ENCODE measurements at places on chromosomes 2 and 18.

- DNase-seq = no peak
Measured at GRCh38 chr2:165113414-165113813, 90.4 kb downstream of the SCN3A start.

DNA sequence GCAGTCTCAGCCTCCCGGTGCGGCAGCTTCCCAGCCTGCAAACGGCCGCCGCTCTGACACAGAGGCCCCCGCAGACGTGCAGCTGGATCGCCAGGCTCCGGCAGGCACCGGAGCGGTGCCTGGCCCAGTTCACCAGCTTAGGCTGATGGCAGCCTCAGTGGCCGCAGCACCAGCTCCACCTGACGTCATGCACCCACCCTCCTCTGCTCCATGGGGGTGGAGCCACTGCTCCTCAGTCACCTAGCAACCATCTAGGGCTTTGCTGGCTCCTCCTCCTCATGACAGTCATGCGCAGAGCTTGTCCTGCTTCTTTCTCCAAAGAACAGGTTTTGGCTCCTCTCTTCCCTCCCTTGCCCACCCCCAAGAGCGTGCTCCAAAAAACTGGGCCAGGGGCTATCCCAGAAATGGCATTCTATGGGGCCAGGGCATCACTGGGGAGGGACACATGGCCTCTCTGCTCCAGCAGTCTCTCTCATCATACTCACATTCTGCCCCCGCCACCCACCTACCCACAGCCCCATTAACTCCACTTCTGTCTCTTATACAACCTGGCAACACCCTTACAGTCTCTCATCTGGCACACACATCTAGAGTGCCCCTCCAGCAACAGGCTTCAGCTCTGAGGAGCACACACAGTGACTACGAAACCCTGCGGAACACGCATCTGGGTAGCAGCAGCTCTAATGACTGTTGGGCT is 5.5 kb downstream of the DCTN1 start:
- DNase-seq = no peak

- DNase-seq = no peak
Measured at GRCh38 chr2:32611366-32611765, 16.5 kb upstream of the TTC27 start.

GRCh38 chr2:189836644-189837043 is 52.4 kb downstream of the PMS1 start:
- no peak for DNase-seq

DNA sequence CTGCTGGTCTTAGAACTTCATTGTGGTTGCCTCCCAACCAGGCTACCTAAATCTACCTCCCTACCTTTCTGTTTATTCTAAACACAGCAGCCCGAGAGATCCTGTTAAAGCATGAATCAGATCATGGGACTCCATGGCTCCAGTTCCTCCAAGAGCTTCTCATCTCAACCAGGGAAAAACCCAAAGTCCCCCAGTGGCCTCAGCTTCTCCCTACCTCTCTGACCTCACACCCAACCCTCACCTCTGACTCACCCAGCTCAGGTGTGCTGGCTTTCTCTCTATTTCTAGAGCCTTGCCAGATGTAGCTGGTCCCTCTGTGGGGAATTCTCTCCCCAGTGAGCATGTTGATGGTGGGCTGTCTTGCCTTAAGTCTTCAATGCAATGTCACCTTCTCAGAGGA is 93.8 kb upstream of the COPS8 start:
- no peak for DNase-seq

DNA sequence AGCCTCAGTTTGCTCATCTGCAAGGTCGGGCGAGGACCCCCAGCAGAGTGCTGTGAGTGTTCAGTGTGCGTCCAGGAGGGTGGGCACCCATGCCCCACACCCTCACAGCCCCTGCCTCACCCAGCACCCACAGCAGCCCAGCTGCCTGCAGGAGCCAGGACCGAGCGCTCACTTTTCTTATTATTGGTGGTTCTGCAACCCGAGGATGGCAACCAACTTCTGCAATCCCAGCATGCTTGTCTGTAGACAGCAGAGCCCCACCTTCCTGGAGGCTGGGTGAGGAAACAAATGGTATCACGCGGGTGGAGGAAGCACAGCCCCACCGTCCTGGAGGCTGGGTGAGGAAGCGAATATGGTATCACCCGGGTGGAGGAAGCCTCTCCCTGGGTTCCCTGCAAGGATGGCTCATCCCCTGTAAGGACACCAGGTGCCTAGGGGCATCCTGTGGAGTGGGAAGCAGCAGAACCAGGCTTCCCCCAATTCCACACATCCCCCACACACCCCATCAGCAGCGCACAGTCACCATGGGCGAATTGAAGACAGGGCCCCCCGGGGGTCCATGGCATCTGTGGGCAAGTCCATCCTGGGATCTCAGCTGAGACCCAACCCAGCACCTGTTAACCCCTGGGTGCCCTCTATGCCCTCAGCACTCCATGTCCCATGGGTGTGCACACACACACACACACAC is 220.5 kb upstream of the RAB6C start:
- DNase-seq = peak; percentile 87

GRCh38 chr2:185608799-185609198 is 129.8 kb upstream of the FSIP2 start:
- no peak for DNase-seq

GRCh38 chr2:190315273-190315672 is 4.4 kb downstream of the HIBCH start:
- DNase-seq = no peak

DNA sequence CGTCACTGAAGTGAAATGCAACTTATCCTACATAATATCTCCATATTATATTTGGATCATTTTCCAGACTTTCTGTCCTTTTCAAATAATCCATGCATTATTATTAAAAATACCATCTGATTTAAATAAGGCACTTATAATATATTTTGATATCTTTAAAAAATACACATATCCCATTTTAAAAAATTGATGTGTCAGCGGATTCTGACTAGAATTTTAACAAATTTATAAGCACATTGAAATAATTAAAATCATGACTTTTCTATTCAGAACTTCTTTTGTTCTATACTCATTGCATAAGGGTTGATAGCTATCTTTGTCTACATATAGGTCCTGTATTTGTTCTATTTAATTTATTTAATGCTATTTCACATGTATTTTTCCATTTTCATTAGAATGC is 199.0 kb upstream of the DSEL start:
- DNase-seq = no peak

DNA sequence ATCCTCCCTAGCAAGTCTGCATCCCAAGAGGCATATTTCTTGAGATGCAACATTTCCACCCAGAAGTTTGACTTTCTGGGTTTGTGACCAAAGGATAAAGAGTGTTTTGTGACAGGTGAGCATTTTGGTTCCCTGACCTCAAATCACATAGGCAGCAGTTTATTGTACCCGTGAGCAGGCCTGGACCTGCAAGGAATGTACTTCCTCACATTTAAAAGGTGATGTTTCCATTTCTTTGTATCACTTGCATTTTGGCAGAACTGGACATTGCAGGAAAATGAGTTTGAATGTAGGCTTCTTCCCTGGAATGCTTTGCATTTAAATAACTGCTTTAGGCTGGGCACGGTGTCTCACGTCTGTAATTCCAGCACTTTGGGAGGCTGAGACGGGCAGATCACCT is 160.7 kb downstream of the ALPK2 start:
- DNase-seq = no peak

DNA sequence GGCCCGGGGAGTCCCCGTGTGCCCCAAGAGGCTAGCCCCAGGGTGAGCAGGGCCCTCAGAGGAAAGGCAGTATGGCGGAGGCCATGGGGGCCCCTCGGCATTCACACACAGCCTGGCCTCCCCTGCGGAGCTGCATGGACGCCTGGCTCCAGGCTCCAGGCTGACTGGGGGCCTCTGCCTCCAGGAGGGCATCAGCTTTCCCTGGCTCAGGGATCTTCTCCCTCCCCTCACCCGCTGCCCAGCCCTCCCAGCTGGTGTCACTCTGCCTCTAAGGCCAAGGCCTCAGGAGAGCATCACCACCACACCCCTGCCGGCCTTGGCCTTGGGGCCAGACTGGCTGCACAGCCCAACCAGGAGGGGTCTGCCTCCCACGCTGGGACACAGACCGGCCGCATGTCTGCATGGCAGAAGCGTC is 16.9 kb upstream of the FAHD2A start:
- no peak for DNase-seq

- no peak for DNase-seq
Measured at GRCh38 chr2:118667348-118667747, 180.1 kb downstream of the EN1 start.

DNA sequence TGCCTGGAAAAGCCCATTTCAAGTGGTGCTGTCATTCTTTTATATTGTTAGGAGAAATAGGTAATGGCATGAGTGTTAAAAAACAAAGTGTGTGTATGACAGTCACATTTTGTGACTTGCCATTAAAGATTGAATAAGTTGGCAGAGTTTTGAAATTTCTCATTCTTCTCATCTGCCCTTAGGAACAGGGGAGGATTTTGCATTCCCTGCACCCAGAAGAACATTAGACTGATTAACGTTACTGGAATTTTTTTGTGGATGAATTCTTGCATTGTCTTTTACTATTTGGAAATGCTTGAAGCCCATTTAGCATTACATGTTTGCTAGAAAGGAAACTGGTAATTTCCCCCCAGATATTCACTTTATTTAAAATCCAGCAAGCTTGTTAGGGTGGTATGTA is 162.2 kb downstream of the BABAM2 start:
- DNase-seq = no peak

- no peak for DNase-seq
Measured at GRCh38 chr2:38265461-38265860, 111.6 kb downstream of the ATL2 start.

DNA sequence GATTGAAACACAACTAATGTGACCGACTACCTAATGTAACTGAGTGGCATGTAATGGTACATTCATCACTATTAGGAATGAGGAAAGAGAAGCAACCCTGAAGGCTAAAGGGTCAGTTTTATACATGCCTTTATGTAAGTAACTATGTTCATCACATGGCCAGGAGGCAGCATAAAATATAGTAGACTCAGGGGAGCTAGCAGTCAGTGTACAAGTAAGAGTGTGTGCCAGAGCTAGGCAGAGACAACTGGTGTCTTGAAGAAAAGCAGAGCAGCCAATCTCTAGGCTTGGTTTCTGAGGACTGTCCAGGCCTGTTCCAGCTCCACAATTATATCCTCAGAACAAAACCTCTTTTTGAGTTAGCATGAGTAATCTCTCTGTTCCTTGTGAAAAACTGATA is 18.1 kb downstream of the SMAD2 start:
- no peak for DNase-seq

GRCh38 chr18:78268226-78268988 is 711.2 kb upstream of the SALL3 start:
- no peak for DNase-seq

DNA sequence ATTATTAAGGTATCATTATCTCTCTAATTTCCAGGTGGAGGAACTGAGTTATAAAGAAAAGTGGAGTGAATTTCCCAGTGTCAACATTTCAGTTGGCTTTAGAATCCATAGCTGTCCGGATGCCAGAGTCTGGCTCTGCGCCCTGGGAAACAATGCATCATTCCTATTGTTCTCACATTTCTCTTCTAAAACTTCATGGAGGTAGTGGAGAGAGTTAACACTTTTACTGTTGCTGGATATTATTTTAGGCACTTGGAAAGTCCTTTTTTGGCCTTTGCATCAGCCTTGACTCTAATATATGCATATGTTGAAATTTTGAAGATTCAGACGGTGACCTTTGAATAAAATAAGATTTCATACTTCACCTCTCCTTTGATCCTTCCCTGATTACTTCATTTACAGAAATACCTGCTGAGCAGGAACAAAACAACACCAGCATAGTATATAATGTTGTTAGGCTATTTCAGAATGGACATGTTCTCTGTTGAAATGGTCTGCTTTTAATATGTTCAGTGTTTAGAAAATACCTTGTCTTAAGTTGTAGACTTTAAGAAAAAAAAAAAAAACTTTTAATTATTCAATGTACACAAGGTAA is 148.8 kb downstream of the EPHA4 start:
- no peak for DNase-seq

GRCh38 chr18:67504739-67505138 is 11.8 kb downstream of the DSEL start:
- DNase-seq = no peak

GRCh38 chr2:209236377-209236776 is 187.5 kb upstream of the MAP2 start:
- no peak for DNase-seq

DNA sequence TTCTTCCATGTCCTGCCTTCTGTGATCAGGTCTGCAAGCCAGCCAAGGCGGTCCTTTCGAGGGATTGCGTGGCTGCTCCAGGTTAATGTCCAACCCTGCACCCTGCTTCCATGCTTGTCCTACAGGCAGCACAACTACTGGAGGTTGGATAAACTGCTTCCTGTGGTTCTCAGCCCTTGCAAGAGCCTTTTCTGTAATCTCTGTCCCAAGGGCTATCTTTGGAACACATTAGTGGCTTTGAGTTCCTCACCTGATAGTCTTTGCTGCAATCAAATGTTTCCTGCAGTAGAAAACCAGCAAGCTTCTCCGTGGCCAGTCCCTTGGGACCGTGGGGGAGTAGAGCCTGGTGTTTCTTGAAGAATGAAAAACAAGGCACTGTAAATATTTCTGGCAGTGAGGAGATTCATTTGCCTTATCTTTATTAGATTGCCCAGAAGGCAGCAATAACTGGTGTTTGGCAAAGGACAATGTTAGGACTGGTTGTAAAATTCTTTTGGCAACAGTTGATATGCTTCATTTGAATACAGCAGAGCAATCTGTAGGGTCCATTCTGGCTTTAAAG is 214.4 kb downstream of the FHOD3 start:
- DNase-seq = no peak

DNA sequence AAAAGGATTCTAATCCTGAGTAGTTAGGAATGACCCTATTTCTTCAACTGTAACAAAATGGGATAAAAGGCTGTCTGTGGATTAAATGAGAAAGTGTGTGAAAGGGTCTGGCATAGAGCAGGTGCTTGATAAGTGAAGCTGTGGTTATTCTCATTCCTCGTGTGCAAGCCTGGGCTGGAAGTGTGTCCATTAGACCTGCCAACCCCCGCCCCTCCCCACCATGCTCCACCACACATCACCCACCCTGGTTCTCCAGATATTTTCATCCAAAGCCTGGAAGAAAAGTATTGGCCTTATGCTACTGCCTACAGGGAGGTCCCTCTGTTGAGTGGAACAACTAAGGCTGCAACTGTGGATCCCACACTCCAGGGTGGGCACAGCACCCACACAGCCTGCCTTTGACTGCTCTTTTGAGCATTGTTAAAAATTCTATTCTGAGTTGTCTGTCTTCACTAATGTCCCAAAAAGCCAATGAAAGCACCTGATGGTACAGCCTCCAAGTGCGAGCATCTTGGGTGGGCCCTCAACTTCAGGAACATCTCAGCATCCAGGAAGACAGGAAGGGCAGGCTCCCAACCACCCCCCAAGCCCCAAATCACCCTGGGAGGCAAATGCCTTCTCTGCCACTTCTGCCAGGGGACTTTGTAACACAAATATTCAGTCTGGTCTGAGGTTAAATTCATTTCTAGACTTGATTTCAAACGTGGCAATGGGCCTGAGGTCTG is 102.8 kb upstream of the PPP1CB start:
- DNase-seq = no peak

- peak; percentile 43 for DNase-seq
Measured at GRCh38 chr2:113217455-113218282, 43.9 kb downstream of the PSD4 start.

- DNase-seq = no peak
Measured at GRCh38 chr2:174529916-174530315, 43.1 kb upstream of the GPR155 start.

GRCh38 chr2:101176803-101177202 is 25.6 kb upstream of the TBC1D8 start:
- no peak for DNase-seq

GRCh38 chr18:58895385-58895784 is 30.7 kb downstream of the ZNF532 start:
- no peak for DNase-seq
